ENCODE measurements at places on chromosomes 2 and 18. TPM values are rescaled to one million over a fixed set of nuclear protein-coding genes. Genes with fewer than 3 reads are reported as not detected.

The ZNF396 gene
- 3.1 TPM for total RNA-seq

The NGEF gene
- total RNA-seq, result not detected

The NOP58 gene
- total RNA-seq, result 44.4 TPM

DNA sequence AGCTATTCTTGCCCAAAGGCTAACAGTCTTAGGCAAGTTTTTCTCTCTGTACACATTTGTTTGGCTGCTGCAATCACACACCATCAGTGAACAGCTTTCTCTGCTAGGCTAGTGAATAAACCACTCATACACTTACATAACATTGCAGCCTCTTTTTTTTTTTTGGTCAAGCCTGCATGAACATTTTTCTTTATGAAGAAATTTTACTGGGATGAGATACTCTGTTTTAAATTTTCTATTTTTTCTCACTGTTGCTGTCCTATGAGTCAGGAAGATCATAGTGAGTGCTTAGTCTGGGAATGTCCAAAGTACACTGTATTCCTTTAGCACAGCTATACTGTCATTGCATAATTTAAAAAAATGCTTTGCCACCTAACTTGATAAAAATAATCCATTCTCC, 58.5 kb downstream of the ROCK1 start:
- DNase-seq, result no peak

DNA sequence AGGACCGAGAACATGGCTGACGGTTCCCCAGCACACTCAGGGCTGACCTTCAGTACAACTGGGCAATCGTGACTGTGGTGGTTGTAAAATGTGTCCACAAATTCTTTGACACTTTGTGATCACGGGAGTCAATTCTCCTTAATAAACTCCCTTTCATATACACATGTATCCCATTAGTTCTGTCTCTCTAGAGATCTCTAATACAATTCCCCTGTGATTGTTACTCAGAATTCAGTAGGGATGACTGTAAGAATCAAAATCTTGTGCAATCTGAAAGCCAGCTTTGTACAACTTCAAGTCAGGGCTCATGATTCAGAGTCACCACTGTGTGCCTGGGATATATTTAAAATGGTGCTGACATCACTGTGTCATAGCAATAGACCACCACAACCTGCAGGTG, 89.5 kb upstream of the LMAN1 start:
- no peak for DNase-seq

GRCh38 chr18:69537183-69537582, 136.5 kb downstream of the DOK6 start:
- DNase-seq, result no peak

DNA sequence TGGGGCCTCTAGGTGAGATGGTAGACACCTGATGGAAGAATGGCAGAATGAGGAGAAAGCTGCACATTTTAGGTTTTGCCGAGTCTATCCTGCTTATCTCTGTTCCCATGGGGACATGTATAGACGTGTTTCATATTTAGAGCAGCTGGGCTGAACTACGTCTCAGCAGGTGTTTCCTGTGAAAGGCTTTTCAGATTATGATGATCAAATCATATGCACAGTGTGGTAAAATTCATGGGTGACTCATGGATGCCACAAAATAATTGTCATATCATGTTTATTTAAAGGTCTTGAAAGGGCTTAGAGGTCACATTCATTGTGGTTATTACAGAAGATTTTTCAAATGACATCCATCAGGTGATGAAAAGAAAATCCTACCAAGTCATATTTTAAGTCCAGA, 90.5 kb downstream of the ICOS start:
- DNase-seq, result no peak

GRCh38 chr2:239609162-239609561, 208.3 kb upstream of the HDAC4 start:
- DNase-seq, result no peak

DNA sequence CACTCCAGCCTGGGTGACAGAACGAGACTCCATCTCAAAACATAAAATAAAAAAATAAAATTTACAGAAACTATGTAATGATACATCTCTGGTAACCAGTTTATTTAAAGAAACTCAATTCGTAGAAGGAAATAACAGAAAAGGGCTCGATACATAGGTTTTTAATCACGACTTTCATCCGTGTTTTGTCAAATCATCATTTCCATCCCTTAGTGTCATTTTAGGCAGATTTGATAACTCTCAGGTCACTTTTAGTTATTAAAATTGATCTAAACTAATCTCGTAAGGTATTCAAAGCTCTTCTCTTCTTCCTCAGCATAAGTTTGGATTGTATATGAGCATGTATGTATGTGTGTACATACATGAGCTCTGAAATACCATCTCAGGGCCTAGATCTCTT, 59.3 kb upstream of the SPTBN1 start:
- no peak for DNase-seq

GRCh38 chr2:24886691-24887304, 33.2 kb downstream of the ADCY3 start:
- no peak for DNase-seq

- DNase-seq, result no peak
These were observed 38.5 kb downstream of the MERTK start for GRCh38 chr2:111936881-111937280.

All from upper lobe of right lung (tissue), 1 donor.